ENCODE measurements at places on chromosomes 7 and 10. TPM values are rescaled to one million over a fixed set of nuclear protein-coding genes. Genes with fewer than 3 reads are reported as not detected.

DNA sequence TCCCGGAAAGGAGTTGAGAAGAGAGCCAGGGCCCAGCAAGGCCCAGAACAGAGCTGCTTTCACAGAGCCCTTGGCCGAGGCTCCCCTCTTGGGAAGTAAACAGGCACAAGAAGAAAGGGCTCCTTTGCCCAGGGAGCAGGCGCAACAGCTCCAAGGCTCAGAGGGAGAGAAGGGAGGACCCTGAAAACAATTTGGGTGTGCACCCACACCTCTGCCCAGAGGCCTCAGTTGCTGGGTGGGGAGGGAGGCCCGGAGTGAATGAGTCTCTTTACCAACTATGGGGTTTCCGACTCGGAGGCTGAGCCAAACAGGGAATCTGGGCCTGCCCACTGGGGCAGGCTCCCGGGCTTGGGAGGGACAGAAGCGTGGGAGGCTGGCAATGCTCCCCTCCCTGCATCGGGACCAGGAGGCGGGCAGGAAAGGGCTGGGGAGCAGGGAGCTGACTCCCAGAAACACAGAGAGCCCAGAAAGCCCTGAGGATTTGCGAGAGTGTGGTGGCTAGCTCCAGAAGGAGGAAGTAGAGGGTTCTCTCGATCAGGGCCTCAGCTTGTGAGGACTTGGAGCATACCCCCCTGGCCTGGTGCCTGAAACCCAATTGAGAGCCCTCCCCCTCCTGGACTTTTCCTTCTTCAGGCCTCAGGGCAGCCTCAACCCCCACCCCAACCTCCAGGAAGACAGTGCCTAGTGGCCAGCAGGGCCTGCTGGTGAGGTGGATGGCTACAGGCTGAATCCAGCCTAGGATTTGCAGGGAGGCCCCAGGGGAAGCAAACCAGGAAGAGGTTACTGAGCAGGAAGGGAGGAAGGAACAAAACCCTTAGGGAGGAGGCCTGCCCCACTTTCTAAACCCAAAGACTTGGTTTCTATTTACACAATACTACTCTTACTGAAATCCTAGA lies 6.2 kb downstream of the C10orf105 start:
- no peak overlapping the region for H3K4me3 ChIP-seq
- no peak overlapping the region for H3K27ac ChIP-seq
- peaks cover 11% of the 10 kb centered on the region for H3K27me3 ChIP-seq
- H3K4me1 ChIP-seq, result no peaks in the 10 kb centered on the region

DNA sequence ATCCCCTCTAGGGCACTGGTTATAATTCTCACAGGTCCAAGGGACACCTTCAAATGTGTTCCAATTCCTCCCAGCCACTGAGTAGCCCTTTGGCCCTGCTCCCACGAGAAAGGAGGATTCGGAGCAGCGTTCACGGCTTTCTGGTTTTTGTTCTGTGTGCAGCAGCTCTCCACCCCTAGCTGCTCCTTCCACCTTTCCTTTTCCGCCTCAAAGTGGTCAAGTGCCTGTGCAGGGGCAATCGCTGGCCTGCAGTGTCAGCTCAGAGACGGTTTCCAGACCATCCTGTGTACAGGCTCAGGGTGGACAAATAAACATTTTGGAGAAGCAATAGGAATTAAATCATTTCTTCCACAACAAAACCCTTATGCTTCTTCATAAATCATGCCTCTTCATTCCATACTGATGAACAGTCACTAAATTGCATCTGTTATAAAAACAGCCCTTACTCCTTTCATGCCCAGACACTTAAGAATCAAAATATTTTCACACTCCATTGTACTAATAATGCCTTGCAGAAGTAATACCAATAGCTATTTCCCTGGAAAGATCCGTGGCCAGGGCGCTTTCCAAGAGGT lies 1.1 kb downstream of the KIAA1549 start:
- no peak for DNase-seq
- no peaks in the 10 kb centered on the region for H3K36me3 ChIP-seq
- H3K27ac ChIP-seq, result no peak overlapping the region
- peak overlapping the region; percentile 77 for H3K4me3 ChIP-seq
- no peaks in the 10 kb centered on the region for H3K27me3 ChIP-seq
- H3K4me1 ChIP-seq, result peaks cover 20% of the 10 kb centered on the region

Gene FAM237B
- total RNA-seq, result not detected

Gene CFAP69
- total RNA-seq, result 2.7 TPM

Gene PGAM2
- total RNA-seq, result not detected

- peaks cover 39% of the 10 kb centered on the region for H3K4me1 ChIP-seq
- no peaks in the 10 kb centered on the region for H3K27me3 ChIP-seq
- H3K4me3 ChIP-seq, result no peak overlapping the region
- 0 out of 3 replicates have a peak, but pooled peaks cover 2% of the 10 kb centered on the region for H3K36me3 ChIP-seq
- H3K27ac ChIP-seq, result no peak overlapping the region
These were observed 15.5 kb downstream of the SHTN1 start for GRCh38 chr10:116989439-116989838.

Data from HepG2 (cell line).